ENCODE measurements at places on chromosomes 7 and 10.

GRCh38 chr10:103861505-103861904 is 6.1 kb upstream of the SH3PXD2A start:
- no peak for DNase-seq

- no peak for DNase-seq
Observed at GRCh38 chr7:142789441-142789840, 18.7 kb downstream of the PRSS2 start.

- no peak for DNase-seq
Observed at GRCh38 chr10:6542999-6543430, 37.1 kb downstream of the PRKCQ start.

DNA sequence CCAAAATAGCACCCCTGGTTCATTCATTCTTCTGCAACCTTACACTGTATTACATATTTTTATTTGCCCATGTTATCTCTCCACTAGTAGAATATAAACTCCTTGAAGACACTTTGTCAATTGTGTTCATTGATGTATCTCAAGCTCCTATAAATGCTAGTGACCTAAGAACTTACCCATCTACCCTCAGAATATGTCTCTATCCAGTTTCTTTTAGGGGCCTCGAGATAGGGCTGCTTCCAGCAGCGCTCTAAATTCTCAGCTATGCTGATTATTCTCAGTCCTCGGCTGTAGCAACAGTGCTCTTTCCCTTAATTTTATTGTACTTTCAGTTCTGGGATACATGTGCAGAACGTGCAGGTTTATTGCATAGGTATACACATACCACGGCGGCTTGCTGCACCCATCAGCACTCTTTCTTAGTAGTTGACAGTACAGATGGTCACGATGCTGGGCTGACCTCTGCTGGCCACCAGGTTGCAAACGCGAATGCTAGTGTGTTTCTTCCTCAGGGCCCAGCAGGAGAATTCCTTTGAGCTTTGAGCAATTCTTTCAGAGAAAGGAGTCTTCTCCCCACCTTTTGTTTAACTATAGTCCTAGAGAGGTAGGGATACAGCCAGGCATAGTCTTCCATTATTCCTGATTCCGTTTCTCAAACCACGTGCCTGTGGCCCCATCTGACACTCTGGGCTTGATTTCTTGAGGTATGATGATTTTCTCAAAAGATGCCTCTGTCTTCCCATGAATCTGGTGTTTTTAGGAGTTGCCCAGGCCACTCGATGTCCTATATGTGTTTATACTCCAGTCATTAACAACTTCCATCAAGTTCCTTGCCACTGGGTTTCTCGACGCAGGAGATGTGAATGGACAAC is 49.1 kb upstream of the CDC14C start:
- DNase-seq: peak; percentile 19

DNA sequence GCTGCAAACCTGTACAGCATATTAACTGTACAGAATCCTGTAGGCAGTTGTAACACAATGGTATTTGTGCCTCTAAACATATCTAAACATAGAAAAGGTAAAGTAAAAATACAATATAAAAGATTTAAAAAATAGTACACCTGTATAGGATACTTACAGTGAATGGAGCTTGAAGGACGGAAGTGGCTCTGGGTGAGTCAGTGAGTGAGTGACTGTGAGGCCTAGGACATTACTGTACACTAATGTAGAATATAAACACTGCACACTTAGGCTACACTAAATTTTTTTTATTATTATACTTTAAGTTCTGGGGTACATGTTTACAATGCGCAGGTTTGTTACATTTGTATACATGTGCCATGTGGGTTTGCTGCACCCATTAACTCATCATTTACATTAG is 97.3 kb upstream of the STK17A start:
- no peak for DNase-seq

- DNase-seq: no peak
Observed at GRCh38 chr7:116689790-116690259, 17.8 kb downstream of the MET start.

DNA sequence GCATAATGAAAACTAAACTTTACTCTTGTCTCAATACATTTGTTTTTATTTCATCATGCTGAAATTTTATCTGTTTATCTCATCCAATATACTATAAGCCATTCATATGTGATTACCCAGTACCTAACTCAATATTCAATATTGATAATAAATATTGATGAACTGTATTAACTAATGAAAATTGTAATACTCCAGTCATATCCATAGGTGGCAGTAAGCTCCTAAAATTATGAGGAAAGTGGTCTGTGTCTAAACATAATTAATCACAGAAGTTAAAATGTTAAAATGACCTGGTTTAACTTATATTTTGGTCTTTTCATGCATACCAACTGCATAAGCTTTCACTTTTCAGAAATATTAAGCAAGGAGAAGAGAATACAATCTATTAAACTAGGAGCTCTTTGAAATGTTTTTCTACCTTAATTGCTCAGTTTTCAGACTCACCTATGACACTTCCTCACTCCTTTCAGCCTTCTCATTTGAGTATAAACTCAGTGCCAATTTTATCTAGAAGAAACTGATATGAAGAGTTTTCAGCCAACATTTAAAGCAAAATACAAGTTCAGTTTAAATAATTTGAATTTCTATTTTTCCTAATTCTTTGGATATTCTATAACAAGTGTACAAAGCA is 30.5 kb upstream of the VWDE start:
- DNase-seq: no peak

DNA sequence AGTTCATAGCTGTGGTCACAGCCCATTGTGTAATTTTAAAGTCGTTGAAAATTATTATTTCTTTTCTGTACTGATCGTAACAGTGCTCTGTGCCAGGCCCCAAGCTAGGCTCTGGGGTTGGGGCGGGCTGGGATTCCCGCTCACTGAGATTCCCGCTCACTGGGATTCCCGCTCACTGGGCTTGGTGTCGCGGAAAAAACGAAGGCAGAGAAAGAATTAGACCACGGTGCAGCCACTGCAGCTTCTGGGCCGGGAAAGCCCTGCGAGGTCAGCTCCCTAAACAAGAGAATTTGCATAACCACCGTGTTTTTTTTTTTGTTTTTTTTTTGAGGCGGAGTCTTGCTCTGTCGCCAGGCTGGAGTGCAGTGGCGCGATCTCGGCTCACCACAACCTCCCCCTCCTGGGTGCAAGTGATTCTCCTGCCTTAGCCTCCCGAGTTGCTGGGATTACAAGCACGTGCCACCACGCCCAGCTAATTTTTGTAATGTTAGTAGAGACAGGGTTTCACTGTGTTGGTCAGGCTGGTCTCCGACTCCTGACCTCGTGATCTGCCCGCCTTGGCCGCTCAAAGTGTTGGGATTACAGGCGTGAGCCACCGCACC is 31.2 kb downstream of the FOXK1 start:
- DNase-seq: no peak

DNA sequence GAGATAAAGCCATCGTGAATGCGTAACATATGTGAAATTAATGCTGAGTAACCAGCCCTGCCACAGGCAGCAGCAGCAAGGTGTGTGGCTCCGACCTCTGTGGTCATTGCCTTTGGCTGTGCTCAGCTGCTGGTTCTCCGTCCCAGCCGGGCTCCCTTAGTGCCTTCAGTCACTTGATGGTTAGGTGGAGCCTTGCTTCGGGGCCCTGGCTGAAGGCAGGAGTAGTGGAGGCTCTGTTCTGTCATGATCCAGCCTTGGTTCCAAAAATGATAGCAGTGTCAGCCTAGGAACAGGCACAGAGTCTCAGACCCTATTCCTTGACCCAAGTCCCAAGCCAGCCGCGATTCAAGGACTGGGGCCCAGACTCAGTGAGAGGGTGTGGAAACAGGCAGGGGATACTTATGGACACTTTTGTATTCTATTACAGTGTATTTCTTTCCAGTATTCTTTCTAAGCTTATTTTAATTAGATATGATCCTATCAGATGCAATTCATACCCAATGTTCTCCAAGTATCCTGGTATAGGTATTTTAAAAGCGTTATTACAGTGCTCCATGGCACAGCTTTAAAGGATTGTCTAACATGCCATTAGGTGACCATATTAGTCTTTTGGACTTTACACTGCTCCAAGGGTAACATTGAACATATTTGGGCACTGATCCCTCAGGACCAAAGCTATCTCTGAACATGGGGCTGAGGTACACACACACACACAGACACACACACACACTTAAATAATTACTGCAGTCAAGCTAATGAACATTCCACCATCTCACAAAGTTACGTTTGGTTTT is 9.0 kb downstream of the SCART1 start:
- no peak for DNase-seq

GRCh38 chr7:48084727-48085432 is 4.2 kb upstream of the UPP1 start:
- DNase-seq: peak; percentile 65

GRCh38 chr10:26172131-26172530 is 44.4 kb upstream of the GAD2 start:
- no peak for DNase-seq

- DNase-seq: no peak
Observed at GRCh38 chr7:157009170-157009777, 1.2 kb downstream of the MNX1 start.

- no peak for DNase-seq
Observed at GRCh38 chr10:4645836-4646235, 180.2 kb upstream of the AKR1E2 start.

Data from A673 (cell line).